Cortex of kidney (tissue), 1 donor: ENCODE measurements at places on chromosomes 6 and 20.

- DNase-seq: no peak
Observed at GRCh38 chr6:148999929-149000468, 253.2 kb downstream of the UST start.

- no peak for DNase-seq
Observed at GRCh38 chr20:44137266-44137801, 49.7 kb downstream of the JPH2 start.

DNA sequence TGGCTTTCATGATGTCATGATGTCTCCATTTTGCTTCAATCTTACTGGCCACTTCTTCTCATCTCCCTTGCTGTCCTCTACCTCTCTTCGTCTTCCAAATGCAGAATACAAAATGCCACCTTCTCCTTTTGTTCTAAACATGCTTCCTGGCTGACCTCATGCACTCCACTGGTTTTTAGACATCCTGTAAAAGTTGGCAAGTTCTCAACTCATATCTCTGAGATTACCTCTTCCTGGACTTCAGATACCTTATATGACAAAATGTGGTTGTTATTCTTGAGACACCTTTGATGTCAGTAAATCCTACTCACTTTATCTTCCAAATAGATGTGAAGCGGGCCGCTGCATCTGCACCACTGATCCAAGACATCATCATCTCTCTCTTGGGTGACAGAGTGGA, 212.7 kb upstream of the FOXA2 start:
- no peak for DNase-seq

- no peak for DNase-seq
Observed at GRCh38 chr20:7004801-7005200, 237.3 kb downstream of the BMP2 start.

DNA sequence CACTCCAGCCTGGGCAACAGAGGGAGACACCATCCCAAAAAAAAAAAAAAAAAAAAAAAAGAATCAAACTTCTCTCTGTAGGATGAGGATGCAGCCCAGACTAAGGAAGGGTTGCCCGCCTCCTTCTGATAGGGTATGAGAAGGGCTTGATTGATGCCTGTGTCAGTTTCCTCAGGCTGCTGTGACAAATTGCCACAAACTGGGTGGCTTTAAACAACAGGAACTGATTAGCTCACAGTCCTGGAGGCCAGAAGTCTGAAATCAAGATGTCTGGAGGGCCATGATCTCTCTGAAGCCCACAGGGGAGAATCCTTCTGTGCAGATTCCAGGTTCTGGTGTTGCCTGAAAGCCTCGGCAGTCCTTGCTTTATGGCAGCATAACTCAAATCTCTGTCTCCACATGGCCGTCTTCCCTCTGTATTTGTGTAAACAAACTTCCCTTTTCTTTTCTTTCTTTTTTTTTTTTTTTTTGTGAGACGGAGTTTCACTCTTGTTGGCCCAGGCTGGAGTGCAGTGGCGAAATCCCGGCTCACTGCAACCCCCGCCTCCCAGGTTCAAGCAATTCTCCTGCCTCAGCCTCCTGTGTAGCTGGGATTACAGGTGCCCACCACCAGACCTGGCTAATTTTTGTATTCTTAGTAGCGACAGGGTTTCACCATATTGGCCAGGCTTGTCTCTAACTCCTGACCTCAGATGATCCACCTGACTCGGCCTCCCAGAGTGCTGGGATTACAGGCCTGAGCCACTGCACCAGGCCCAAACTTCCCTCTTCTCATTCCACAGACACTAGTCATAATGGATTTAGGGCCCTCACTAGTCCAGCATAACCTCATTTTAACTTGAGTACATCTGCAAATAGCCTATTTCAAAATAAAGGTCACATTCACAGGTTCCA, 11.2 kb upstream of the CDK19 start:
- no peak for DNase-seq

GRCh38 chr20:21511850-21512633, 1.8 kb downstream of the NKX2-2 start:
- no peak for DNase-seq

DNA sequence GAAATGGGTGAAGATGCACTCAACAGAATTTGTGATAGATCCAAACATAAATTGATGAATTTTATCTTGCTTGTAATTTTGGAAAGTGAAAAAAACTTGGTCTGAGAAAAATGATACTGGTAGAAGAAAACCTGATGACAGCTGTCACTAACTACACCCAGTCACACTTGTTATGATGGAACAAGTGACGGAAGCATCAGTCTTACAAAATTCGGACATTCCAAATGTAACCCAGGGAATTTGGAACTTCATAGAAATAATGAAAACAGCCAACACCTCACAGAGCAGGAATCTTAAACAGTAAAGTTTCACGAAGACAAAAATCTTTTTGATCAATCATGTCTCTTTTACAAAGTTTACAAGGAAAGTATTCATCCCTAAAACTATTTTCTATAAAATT, 123.9 kb downstream of the RIN2 start:
- DNase-seq: no peak

DNA sequence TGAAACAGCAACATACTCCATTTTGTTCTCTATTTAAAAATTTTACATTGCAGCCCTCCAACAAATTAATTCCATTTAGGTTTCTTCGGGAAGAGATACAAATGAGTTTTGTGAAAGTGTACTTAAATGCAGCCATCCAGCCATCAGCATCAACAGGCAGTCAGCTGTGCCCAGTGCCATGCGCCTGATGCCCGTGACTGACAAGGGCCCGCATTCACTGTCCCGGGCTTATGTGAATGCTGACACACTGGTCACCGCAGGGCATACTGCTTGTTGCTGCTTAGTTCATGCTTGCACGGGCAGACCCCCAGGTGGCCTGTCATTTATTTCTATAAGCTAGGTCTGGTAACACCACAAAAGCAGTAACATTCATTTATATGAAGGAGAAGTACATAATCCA, 224.9 kb upstream of the QKI start:
- DNase-seq: no peak

- DNase-seq: no peak
Observed at GRCh38 chr6:43243664-43244321, 512 bp downstream of the TTBK1 start.

GRCh38 chr6:134757911-134758361, 192.0 kb downstream of the ALDH8A1 start:
- no peak for DNase-seq

DNA sequence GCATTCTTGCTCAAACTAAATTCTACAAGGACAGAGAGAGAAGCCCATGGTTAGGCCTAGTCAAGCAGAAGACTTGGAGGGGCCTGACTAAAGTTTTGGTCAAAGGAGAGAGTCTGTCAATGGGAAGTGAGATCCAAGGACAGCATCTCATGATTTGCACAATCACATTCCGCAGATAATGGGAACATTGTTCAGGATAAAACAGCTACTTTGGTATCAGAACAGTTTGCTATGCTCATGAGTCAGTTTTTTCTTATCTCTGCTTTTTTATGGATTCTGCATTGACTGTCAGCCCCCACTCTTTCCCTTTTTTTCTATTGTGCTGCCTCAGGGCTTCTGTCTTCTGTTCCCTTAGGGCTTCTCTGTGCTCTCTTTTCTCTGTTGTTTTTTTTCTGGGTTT, 28.6 kb downstream of the AKAP7 start:
- no peak for DNase-seq

DNA sequence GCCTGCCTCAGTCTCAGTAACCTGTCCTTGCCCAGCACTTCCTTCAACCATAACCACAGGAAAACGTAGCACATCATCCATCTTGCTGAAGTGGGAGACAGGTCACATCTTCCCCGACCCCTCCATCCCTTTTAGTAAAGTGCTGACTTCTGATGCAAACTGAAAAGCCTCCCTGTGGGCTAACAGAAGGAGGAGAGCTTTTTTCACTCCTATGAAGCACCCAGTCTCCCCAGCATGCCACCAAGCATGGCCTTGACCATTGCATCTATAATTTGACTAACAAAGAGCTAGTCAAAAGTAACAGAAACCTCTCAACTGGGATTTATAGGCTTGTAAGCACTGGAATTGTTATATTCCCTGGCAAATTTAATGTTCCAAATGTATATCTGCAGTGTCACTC, 288.9 kb upstream of the IRAK1BP1 start:
- DNase-seq: no peak

- DNase-seq: no peak
Observed at GRCh38 chr6:167079853-167080297, 43.0 kb upstream of the CCR6 start.

GRCh38 chr20:64173116-64173515, 8.9 kb downstream of the MYT1 start:
- DNase-seq: no peak

- no peak for DNase-seq
Observed at GRCh38 chr6:43454290-43454695, 1.1 kb downstream of the DLK2 start.

GRCh38 chr6:163329991-163330390, 84.5 kb upstream of the QKI start:
- no peak for DNase-seq

DNA sequence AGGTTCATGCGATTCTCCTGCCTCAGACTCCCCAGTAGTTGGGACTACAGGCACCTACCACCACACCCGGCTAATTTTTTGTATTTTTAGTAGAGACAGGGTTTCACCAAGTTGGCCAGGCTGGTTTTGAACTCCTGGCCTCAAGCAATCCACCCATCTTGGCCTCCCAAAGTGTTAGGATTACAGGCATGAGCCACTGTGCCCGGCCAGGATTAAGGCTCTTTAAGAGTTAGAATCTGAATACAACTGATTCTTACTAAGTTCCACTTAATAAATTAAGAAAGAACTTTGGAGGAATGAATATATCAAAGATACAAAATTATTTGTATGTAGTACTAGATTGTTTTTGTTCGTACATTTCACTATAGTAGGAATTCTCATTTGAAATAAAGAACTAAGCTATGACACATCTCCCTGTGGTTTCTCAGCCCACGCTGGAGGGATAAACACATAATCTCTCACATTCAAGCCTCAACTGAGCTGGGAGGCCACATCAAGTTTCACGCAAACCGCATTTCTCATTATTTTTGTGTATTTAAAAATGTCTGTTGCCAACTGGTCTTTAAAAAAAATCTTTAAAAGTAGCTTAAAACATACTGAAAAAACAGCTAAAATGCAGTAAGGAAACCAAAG, 34.2 kb downstream of the DTNBP1 start:
- DNase-seq: no peak

- DNase-seq: no peak
Observed at GRCh38 chr6:25301362-25301761, 22.2 kb downstream of the CARMIL1 start.

DNA sequence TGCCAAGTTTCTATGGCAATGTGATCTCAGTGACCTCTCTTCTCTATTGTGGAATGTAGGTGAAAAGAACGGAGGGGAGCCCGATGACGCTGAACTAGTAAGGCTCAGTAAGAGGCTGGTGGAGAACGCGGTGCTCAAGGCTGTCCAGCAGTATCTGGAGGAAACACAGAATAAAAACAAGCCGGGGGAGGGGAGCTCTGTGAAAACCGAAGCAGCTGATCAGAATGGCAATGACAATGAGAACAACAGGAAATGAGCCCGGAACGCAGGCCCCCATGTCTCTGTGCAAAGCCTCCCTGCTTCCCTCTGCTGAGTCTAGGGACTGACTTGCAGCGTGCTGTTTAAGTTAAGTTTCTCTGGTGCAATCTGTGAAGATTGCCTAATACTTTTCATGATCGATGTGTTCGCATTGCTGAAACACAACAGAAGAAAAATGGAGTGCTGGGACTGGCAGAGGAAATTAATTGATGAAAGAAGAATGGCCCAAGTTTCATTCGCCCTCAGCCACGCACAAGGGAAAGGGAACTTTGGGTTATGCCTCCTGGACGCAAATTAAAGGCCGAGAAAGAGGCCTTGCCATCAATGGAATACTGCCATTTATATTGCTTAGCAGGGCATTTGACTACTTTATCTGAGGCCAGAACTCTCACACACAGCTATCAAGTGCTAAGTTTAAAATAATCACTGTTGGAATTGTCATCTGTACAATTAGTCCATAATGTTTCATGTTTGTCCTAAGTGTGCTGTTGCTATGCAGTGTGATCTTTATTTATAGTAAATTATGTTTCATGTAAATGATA, 146.4 kb downstream of the AKAP7 start:
- DNase-seq: no peak

- no peak for DNase-seq
Observed at GRCh38 chr6:32922083-32922482, 18.7 kb downstream of the HLA-DMB start.

- DNase-seq: no peak
Observed at GRCh38 chr20:10861619-10862018, 187.8 kb upstream of the JAG1 start.

- no peak for DNase-seq
Observed at GRCh38 chr20:1334761-1335160, 5.8 kb upstream of the SDCBP2 start.

DNA sequence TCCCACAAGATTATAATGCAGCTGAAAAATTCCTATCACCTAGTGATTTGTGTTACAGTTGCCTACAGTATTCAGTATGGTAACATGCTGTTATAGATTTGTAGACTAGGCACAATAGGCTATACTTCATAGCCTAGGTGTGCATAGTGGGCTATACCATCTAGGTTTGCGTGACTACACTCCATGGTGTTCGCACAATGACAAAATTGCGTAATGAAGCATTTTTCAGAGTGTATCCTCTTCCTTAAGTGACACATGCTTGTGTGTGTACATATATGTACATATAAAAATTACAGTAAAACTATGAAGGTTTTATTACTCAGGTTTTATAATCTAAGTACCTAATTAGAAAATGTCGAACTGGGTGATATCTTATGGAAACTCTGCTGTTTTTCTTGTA, 133.0 kb downstream of the FARS2 start:
- DNase-seq: no peak

GRCh38 chr6:1801401-1801800, 191.7 kb downstream of the FOXC1 start:
- DNase-seq: no peak

DNA sequence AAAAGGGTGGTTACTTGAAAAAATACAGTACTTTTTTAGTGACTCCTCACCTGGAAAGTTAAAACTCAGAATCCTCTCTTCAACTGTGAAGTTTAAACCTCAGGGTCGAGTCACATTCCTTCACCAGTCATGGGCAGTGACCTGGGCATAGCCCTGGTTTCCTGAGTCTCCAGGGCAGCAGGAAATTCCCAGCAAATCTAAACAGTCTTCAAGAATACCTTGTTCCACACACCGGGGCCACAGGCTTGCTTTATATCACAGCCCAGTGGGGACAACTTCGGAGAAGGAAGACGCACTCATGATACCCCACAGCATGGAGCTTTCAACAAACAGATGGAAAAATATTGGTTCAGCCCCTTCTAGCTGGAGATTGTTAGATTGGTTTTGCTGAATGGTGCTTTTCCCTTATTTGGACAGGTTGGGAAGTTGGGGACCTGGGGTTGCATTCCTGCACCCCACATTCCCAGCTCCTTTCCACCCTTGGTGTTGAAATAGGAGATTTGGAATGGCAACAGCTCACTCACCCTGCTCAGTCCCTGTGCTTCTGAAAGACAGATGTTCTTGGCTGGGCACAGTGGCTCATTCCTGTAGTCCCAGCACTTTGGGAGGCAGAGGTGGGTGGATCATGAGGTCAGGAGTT, 113.0 kb upstream of the TMEM170B start:
- DNase-seq: no peak

- DNase-seq: no peak
Observed at GRCh38 chr20:56893226-56893917, 264.3 kb downstream of the TFAP2C start.
